Spinal cord (tissue), 10 donors: ENCODE measurements at places on chromosomes 11 and 22. TPM values are rescaled to one million over a fixed set of nuclear protein-coding genes. Genes with fewer than 3 reads are reported as not detected.

GRCh38 chr11:128420951-128421350 is 166.4 kb downstream of the ETS1 start:
- no peaks in the 10 kb centered on the region for H3K27me3 ChIP-seq
- no peak overlapping the region for H3K27ac ChIP-seq
- H3K36me3 ChIP-seq = no peaks in the 10 kb centered on the region
- peaks cover 21% of the 10 kb centered on the region for H3K4me1 ChIP-seq

DNA sequence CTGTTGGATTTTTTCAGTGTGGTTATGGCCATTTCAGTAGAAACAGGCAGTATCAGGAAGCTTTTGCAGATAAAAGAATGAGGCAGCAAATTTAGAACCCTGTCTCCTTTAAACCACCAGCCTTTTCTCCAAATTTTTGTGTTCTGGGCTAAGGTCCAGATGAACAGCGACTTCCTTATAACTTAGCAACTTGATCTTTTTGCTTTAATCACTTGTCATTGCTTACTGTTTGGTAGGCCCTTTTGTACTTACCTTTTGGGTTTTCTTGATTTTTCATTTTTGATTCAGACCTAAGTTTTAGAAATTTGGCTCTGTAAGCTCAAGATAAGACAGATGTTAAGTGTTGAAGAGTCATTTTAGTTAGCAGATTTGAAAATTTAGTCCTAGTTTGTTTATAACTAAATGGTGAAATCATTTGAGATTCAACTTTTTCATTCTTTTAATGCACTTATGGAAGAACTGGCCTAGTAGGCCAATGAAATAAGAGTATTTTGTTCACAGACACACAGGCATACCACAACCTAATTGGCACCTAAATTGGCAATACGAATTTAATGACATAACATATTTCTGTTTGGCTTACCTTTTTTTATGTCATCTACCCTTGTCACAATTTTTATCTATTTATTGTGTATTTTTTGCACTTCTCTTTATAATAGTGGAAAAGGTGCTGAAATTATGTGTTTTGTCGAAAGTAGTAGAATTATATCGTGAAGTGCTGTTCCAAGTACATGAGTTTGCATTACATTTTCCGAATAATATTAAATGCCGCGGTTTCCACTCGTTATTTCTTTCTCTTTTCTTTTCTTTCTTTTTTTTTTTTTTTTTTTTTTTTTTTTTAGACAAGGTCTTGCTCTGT is 2.1 kb downstream of the RTN3 start:
- H3K4me3 ChIP-seq = peak overlapping the region; percentile 90
- no peaks in the 10 kb centered on the region for H3K27me3 ChIP-seq
- H3K4me1 ChIP-seq = peaks cover 34% of the 10 kb centered on the region

- no peaks in the 10 kb centered on the region for H3K36me3 ChIP-seq
- no peak for DNase-seq
- H3K4me3 ChIP-seq = no peak overlapping the region
- no peak overlapping the region for H3K27ac ChIP-seq
- H3K4me1 ChIP-seq = no peaks in the 10 kb centered on the region
- peaks cover 42% of the 10 kb centered on the region for H3K27me3 ChIP-seq
These were observed 10.4 kb downstream of the MPZL3 start for GRCh38 chr11:118241764-118242098.

GRCh38 chr11:18731441-18731840 is 5.5 kb upstream of the IGSF22 start:
- H3K4me3 ChIP-seq = no peak overlapping the region
- H3K27me3 ChIP-seq = no peaks in the 10 kb centered on the region
- peaks cover 5% of the 10 kb centered on the region for H3K4me1 ChIP-seq
- H3K36me3 ChIP-seq = peaks cover 25% of the 10 kb centered on the region
- H3K27ac ChIP-seq = no peak overlapping the region

PYGM gene
- 13.3 TPM for polyA plus RNA-seq

RBX1 gene
- polyA plus RNA-seq = 100 TPM

ARHGAP32 gene
- polyA plus RNA-seq = 38.7 TPM
